ENCODE measurements at places on chromosomes 7 and 10.

DNA sequence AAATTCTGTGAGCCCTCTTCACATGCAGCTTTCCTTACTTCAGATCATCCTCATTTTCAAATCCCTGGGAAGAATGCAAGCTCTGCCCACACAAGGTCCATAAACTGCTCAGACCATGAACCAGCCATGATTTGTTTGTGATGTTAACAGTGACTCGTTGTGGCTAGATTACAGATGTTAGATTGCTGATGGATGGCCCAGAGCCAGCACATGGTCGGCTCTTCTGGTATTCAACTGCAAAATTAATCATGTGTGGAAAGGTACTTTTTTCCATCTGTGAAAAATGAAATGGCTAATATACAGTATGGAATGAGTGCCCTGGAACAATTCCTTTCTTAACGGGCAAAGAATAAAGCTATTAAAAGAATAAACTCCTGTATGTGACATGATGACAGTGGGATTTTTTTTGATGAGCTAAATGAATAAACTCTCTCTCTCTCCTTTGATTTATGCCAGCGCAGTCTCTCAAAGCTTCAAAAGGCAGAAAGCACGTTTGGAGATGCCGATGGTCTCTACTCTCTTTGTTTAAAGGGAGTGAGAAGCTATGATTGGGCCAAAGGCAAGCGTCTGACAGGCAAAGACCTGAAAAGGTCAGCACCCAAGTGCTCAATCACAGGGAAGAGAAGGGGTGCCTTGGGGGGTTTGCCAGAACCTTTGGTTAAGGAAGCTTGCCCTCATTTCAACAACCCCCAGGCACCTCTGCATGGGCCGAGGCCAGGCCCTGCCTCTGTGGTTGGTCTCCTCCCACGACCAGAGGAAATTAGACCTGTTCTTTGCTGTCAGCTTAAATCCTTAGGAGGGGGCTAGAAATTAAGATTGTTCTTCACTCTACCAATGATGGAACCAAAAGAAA, 444.0 kb upstream of the NFE2L3 start:
- DNase-seq = no peak

GRCh38 chr7:14828053-14828452, 74.5 kb downstream of the DGKB start:
- DNase-seq = no peak

- DNase-seq = no peak
These were observed 67.7 kb downstream of the ST8SIA6 start for GRCh38 chr10:17386616-17387075.

DNA sequence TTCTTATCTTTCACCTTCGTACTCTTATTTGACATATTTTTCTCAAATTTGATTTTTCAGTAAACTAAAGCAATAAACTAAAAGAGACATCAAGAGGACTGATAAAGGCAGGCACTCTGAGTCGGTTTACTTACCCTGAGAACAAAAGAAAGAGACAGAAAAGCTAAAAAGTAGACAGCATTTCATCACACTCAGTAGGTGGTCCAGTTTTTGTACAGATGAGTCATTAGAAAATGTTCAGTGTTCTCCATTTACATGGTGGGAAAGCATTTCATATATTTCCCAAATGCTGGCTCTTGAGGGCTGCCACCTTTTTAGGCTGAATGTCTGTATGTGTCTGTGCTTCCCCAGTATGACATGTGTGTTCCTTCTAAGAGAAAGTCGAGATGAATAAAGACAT, 52.7 kb downstream of the NHLRC2 start:
- DNase-seq = no peak

DNA sequence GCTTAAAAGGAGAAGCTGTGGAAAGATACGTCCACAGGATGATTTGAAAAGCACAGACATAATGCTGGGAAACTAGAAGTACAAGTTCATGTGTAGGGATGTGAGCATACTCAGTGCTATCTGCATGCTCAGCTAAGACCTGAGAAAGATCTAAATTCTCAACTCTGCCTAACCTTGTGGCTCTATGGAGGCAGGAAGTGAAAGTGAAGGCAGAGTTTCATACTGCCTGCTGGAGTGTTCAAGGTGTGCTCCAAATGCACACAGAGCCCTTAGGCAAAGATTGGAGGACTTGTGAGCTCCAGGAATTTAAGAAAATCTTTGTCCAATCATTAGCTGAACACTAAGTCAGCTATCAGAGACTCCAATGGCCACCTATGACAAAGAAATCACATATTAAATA, 190.9 kb downstream of the RNLS start:
- DNase-seq = no peak

GRCh38 chr10:25174461-25175230, at the start of gene GPR158:
Gene GPR158, plus strand, starts transcription at chr10:25175001. Its CDS starts 420 bp downstream, at chr10:25175421.
- peak; percentile 22 for DNase-seq

DNA sequence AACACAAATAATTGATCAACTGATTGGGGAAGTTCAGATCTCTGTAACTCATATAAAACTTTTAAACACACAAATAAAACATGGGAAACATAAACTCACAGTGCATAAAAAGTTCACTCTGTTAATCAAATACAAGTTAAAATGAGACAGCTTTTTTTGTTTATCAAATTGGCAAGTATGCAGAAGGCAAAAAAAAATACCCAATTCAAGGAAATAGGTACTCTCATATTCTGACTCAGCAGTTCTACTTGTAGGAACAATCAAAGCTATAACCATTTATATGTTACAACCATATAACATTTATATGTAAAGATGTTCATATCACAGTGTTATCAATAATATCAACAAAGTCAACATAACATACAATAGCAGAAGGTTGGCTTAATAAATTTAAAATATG, 102.0 kb downstream of the CNOT4 start:
- DNase-seq = no peak

- no peak for DNase-seq
These were observed 227.4 kb downstream of the TCERG1L start for GRCh38 chr10:131083915-131084790.

DNA sequence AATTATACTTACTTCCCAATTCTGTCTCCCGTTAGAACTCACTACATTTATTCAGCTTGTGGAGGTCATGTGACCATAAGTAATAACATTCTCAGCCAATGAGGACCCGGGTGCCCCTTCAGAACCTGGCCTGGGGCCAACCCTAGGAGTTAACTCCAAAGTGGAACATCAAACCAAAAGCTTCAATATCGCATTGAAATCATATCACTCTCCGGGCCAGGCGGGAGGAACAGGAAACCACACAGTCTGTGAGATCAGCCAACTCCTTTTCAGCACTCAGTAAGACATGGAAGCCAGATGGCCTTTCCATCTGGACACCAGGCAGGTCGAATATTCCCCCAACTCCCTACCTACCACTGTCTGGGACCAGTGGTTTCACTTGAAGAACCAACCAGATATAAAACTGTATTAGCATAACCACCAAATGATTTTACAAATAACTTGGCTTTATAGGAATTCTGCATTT, 5.5 kb downstream of the CREB3L2 start:
- DNase-seq = peak; percentile 95

DNA sequence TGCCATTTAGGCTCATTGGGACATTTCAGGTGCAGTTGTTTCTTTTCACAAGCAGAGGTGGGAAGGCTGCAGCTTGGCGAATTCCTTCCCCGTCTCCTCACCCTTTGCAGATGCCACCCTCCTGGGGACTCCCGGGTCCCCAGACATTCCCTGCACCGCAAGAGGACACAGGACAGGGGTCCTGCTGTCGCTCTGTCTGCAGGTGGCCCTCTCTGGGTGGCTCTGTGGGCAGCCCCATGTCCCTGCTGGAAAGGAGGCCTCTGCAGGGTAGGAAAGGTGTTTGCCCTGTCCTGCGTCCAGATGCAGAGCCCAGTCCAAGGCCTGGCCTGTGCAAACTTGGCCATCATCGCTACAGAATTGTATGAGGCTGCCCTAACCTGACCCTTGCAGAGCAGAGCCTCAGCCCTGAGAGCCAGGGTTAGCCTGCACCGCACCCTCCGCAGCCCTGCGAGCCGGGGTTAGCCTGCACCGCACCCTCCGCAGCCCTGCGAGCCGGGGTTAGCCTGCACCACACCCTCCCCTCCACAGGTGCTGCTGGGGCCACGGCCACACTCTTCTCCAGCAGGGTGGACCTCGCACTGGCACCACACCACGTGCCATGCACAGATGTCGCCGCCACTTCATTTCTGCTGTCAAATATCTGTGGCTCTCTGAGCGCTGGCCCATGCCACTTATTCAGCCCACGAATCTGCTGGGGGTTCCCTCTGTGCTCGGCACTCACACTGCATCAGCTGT, 61.0 kb downstream of the CFAP46 start:
- DNase-seq = no peak

- DNase-seq = no peak
These were observed 530.6 kb upstream of the MGMT start for GRCh38 chr10:128936392-128936791.

Measured in NCI-H524 treated with DMSO at 0.1 percent for 48 hours (cell line).